ENCODE measurements at places on chromosomes 3 and 15.
A peak's percentile ranks its signal among the peaks of the same experiment; 100 is the strongest.

- DNase-seq: no peak
These were observed 51.3 kb upstream of the CADPS start for GRCh38 chr3:62926494-62926893.

DNA sequence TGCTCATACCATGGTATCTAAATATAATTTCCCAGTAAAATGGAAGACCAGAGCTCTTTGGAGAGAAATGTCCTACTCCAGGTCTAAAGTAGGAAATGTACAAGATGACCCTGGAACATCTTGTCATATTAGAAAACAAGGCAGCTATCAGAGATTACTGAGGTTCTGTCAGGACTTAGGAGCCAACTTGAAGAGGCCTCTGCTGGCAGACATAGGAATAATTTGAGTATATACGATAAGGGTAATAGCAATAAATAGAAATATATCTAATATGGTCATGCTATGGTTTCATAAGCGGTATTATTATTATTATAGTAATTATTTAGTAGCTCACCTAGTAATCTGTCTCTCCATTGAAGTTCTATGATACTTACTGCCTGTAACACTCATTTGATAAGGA, 224.2 kb downstream of the SOX2 start:
- no peak for DNase-seq

GRCh38 chr3:116586285-116586944, 123.2 kb upstream of the TUSC7 start:
- no peak for DNase-seq

- DNase-seq: no peak
These were observed 55.6 kb upstream of the ABHD10 start for GRCh38 chr3:111923095-111923771.

DNA sequence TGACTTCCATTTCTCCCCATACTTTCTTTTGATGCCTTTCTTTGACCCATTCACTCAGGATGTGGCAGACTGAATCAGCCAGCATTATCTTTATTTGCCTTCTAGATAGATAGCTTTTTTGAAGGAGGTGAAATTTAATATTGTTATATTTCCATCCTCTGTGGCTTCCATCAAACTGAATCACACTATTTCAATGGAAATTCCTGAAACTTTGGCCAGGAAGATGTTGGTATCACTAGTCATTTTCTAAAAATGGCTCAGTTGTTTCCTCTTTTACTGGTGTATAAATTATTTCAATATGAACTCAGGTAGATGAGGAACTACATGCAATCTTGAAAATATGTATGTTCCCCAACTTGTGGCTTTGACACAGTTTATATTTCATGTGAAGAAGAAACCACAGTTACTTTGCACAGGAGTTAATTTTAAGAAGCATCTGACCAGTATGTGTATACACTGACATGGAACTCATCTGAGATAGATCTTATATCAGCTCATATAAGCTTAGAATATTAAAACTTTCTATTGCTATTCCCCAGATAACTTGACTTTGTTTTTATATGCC, 248.3 kb downstream of the CGGBP1 start:
- no peak for DNase-seq

DNA sequence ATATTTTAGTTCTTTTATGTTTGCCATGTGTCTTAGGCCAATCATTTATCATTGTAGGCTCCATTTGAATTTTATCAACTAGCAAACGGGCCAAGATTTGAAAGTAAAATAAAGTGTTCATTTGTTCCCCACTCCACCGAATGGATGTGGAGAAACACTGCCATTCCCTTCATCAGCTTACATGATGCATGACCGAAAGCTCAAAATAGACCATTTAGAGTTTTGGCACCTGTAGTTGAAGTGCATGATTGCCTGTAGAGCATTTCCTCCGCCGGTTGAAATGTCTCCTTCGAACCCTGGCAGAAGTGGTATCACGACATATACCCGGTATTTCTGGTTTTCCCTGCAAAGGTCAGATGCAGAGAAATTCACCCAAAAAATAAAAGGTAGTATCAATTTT, 165.6 kb downstream of the PLD1 start:
- no peak for DNase-seq

GRCh38 chr15:45021348-45021747, 1.6 kb upstream of the SORD start:
- DNase-seq: no peak

DNA sequence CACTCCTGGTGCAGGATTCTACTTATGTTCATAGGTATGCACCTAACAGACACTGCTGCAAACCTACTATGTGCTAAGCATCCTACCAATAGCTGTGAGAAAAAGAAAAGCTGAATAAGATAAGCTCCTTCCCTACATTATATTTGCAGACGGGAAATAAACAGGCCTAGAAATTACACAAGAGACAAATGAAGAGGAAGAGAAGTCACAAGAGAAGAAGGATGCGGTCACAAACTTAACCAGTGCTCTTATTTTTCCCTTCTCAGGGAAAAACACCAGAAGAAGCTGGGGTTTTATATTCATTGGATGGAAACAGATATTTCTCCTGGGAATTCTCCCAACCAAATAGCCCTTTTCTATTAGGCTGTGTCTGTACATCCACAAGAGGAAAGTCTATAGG, 109.7 kb upstream of the TRIM42 start:
- DNase-seq: no peak

DNA sequence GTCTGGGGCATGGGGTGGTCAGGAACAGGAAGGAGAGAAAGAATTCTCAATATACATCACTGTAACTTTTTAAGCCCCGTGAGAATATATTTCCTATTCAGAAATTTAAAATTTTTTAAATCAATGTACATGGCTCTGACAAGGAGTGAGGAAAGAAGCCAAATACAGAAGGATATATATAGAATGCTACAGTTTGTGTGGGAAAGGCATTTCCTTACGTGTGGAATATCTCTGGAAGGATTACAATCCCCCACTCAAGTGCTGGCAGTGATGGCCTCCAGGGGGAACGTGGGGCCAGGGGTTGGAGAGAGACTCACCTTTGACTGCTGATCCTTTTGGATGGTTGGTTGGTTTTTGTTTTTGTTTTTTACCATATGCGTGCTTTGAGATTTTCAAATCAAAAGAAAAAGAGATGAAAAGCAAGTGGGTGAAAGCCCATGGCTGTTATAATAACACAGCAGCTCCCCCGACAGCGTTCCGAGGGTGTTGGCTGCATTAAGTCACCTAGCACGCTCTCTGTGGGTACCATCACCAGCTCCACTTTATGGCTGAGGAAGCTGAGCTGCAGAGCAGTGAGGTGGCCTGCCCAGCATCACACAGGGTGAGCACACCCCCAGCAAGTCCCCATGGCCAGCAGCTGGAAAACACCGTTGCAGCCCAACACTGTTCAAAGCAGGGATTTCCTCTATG, 39.9 kb downstream of the TPRA1 start:
- DNase-seq: no peak

DNA sequence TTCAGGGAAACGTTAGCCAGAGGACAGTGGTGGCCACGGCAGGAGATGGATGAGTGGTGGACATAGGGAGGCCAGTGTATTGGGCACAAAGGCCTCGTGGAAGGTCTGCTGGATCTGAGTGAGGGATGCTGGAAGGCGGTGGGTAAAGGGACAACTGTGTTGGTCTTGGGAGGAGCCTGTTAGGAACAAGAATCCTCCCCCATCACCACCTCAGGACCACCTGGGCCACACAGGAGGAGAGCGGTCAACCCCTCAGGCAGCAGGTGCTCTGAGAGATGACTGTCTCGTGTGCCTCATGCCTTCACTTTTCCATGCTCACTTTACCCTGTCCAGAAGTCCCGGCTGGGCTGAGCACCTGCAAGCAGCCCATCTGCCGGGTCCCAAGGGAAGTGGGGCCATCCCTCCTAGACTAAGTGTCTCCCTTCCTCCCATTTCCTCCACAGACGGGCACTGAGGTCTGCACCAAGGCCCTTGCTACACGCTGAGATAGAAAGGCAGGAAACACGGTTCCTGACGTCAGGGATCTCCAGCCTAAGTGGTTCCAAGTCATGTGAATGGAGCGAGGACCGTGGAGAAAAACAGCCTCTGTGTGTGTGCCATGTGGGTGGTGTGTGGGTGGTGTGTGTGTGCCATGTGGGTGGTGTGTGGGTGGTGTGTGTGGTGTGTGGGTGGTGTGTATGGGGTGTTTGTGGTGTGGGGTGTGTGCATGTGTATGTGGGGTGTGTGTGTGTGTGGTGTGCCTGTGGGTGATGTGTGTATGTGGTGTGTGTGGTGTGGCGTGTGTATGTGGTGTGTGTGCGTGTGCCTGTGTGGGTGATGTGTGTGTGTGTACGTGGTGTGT, 47.8 kb upstream of the CTSH start:
- peak; percentile 38 for DNase-seq

GRCh38 chr15:96818861-96819260, 488.4 kb downstream of the NR2F2 start:
- no peak for DNase-seq

DNA sequence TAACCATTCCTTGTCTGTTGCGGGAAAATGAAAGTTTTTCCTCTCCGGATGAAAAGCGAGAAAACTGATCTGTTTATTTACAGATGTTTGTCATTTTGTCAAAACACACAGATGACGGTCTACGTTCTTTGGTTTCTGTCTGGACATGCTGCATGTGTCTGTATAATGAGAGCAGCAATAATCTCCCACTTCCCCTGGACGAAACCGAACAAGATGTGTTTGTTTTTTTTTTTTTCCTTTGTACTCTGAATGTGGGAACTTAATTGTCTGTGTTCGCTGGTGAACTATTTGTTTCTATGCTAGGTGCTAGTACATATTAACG, 33.6 kb downstream of the PTPRG start:
- no peak for DNase-seq

GRCh38 chr3:52724511-52724910, 18.6 kb downstream of the SPCS1 start:
- no peak for DNase-seq

GRCh38 chr3:141323936-141324704, 44.2 kb upstream of the ZBTB38 start:
- DNase-seq: no peak

DNA sequence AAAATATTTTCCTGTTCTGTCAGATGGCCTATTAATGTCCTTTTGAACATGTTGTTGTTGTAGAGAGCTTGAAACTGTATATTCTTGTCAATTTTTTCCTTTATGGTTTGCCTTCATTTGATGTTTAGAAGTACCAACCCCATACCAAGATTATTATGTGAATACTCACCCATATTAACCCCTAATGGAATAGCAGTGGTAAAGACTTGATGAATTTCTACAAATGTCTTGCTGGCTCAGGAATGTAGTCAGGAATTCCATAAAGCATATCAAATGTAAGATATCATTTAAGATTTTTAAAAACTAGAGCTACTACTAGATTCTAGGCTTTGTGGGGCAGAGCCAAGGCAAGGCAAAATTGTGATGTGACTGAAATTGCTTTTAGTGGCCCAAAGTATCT, 30.0 kb downstream of the MYO5A start:
- no peak for DNase-seq

- peak; percentile 97 for DNase-seq
These were observed at the start of gene U2SURP for GRCh38 chr3:143001369-143002082. TSS of gene U2SURP (plus strand) at chr3:143001570. CDS start at chr3:143001629, 59 bp downstream.

- no peak for DNase-seq
These were observed 81.2 kb downstream of the SRGAP3 start for GRCh38 chr3:9168241-9168741.

DNA sequence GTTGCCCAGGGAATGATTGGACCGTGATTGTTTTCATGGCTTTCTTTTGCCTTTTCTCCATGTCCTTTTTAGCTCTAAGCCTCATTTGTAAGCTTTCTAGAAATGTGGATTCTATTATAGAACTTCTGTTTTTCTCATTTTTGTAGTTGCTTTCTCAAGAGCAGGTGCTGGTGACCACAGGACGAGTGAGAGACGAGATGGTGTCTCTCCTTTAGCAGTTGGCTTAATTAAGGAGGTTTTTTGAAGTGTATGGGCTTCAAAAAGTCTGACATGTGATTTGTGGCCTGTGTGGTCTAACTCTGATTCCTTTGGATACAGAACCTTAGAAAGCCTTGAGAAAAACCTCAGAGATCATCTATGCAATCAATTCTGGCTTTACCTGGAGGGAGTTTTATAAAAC, 292.8 kb downstream of the LPP start:
- DNase-seq: no peak

DNA sequence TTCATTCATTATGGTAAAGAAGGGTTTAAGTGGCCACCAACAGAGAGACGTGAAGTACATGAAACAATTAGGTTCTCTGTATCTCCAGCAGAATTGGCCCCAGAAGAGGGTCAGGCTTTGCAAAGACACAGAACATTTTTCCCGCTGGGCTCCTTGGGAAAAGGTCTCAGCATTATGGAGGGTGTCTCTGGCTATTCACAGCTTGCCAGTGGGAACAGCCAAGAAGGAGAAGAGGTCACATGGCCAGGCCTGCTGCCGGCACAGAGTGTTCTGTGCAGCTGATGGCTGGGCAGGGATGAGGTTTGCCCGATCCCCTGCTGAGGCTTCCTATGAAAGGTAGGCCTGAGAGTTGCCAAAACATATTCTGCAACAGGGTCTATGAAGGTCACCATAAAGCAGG, 77.8 kb upstream of the LPP start:
- peak; percentile 86 for DNase-seq

- DNase-seq: no peak
These were observed 30.1 kb upstream of the TIMP4 start for GRCh38 chr3:12188681-12189287.

GRCh38 chr3:107928084-107928445, 162.8 kb downstream of the CD47 start:
- no peak for DNase-seq

GRCh38 chr3:126683069-126683468, 21.0 kb upstream of the CHCHD6 start:
- no peak for DNase-seq

GRCh38 chr15:30990036-30990435, 1.4 kb downstream of the MTMR10 start:
- no peak for DNase-seq

GRCh38 chr15:97189162-97189780, 771.2 kb upstream of the ARRDC4 start:
- no peak for DNase-seq

GRCh38 chr3:32780735-32781210, 37.0 kb upstream of the TRIM71 start:
- DNase-seq: no peak

- DNase-seq: no peak
These were observed 8.0 kb downstream of the TMIE start for GRCh38 chr3:46709157-46709654.

DNA sequence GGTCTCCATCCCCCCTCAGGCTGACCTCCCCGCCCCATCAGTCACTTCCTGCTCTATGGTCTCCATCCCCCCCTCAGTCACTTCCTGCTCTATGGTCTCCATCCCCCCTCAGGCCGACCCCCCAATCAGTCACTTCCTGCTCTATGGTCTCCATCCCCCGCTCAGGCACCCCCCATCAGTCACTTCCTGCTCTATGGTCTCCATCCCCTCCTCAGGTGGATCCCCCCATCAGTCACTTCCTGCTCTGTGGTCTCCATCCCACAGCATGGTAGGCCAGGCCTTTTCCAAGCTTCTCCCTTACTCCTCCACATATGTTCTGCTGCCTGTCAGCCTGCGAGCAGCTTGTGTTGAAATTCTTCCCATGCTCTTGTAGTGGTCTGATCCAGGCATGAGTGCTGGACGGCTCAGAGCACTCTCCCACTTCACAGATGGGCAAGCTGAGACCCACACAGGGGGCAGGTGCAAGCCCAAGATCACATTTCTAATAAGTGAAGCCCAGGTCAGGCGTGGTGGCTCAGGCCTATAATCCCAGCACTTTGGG, 36.8 kb downstream of the BDH1 start:
- no peak for DNase-seq

- DNase-seq: peak; percentile 70
These were observed 2.0 kb upstream of the ZBTB47 start for GRCh38 chr3:42651248-42652091.

GRCh38 chr3:117798687-117799386, 1089.3 kb downstream of the TUSC7 start:
- no peak for DNase-seq

Data from tibial artery (tissue), 4 donors.